ENCODE measurements at places on chromosomes 7 and 10.

GRCh38 chr10:44969854-44970253 lies 8.8 kb downstream of the DEPP1 start:
- DNase-seq = no peak

DNA sequence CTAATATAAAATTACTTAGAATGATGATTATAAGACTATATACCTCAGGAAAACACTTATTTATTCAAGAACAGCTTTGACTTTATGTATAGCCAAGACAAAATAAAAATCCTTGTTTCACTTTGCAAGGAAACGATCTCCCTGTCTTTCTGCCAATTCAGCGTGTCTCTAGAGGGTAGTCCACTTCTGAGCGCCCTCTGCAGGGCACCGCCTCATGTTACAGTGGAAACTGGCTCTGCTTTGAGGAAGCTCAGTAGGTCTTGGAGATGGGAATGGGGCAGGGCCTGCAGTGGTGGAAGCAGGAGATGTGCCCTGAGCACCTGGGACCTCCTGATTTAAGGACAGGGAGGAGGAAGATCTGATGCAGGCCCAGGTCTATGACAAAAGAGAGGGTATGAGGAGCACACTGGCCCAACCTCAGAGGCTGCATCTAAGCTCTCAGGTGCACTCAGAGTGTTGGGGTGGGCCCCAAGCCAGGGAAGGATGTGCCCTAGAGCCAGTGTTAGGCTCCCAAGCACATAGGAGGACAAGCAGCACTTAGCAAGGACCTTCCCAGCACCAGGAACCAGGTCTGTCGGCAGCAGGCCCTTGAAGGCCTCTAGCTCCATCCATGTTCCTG lies 481.0 kb downstream of the TNS3 start:
- no peak for DNase-seq

DNA sequence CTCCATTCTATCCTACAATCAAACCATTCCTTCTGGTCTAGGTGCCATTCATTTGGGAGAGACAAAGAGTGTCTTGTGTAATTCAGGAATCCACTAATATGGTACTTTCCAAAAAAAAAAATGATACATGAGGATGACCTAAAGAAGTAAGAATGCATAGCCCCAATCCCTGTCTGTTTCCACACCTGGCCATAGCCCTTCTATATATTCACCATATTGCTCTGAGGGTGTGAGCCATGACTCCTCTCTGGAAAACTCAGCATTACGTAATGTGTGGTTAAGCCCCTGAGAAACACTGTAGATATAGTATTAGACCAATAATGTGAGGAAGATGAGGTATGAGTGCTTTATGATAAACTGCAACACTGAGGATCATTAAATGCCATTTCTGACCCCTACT lies 592.7 kb downstream of the INHBA start:
- DNase-seq = no peak

DNA sequence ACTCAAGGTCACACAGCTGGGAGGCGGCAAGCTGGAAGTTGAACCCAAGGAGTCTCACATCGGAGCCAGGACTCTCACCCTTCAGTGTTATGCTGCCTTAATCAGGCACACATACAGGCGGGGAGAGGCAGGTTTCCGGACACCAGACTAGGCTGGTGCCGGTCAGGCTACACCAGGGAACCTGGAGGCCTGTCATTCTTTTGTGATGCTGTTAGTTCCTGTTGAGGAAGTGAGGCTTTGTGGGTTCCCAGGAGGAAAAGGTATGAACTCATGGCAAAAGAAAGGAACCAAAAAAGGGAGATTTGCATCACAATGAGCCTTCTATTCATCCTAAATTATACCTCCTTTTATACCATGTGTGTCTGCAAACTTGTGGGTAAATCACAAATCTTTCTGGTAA lies 103.8 kb downstream of the TCF7L2 start:
- DNase-seq = no peak

- DNase-seq = no peak
Observed at GRCh38 chr10:93622942-93623341, 10.6 kb downstream of the PDE6C start.

GRCh38 chr10:30176776-30177533 lies 117.6 kb upstream of the JCAD start:
- no peak for DNase-seq

GRCh38 chr7:19561121-19561805 lies 147.6 kb downstream of the POLR1F start:
- DNase-seq = no peak

GRCh38 chr10:113183573-113183972 lies 233.5 kb downstream of the TCF7L2 start:
- no peak for DNase-seq

- no peak for DNase-seq
Observed at GRCh38 chr10:73780301-73780700, 1.5 kb upstream of the CHCHD1 start.

- no peak for DNase-seq
Observed at GRCh38 chr7:20158684-20159083, 58.5 kb downstream of the MACC1 start.

All from stimulated activated CD8-positive, alpha-beta memory T cell treated with anti-CD3 and anti-CD28 coated beads, Interleukin-4, amount 100 ng/mL, for 1 hour (primary cell).